ENCODE measurements at places on chromosomes 12 and 14.
A peak's percentile ranks its signal among the peaks of the same experiment; 100 is the strongest.

DNA sequence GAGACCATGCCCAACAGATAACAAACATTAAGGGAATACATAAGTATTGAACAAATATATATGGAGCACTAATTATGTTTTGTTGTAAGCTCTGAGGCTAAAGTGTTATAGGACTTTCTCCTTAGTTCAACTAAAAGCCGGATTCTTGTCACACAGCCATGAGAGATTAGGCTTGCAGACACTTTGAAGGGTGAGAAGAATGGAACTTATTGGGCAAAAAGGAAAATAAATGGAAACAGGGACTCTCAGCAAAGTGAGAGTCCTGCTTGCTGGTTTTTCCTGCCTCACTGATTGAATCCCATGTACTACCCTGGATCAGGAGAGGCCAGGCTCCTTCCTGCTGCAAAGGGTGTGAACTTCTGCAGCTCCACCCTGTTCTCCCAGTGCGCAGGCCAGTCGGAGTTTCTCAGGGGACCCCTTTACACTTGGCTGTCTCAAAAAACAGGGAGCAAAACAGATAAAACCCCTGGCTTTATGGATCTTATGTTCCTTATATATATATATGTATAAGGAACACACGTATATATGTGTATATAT, 77.1 kb upstream of the FUT8 start:
- DNase-seq: no peak

- DNase-seq: no peak
These were observed 29.7 kb downstream of the CLEC1A start for GRCh38 chr12:10069099-10069498.

GRCh38 chr12:100199347-100200149, 1.1 kb upstream of the ACTR6 start:
- peak; percentile 78 for DNase-seq

DNA sequence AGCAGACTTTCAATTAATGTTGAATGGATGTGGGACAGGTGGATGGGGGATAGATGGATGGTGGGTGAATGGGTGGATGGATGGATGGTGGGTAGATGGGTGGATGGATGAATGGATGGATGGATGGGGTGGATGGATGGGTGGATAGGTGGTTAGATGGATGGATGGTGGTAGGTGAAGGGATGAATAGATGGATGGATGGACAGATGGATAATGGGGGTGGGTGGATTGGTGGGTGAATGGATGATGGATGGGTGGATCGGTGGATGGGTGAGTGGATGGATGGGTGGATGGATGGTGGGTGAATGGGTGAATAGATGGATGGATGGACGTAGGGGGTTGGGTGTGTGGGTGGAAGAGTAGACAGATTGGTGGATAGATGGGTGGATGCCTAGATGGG, 14.0 kb upstream of the INF2 start:
- no peak for DNase-seq

DNA sequence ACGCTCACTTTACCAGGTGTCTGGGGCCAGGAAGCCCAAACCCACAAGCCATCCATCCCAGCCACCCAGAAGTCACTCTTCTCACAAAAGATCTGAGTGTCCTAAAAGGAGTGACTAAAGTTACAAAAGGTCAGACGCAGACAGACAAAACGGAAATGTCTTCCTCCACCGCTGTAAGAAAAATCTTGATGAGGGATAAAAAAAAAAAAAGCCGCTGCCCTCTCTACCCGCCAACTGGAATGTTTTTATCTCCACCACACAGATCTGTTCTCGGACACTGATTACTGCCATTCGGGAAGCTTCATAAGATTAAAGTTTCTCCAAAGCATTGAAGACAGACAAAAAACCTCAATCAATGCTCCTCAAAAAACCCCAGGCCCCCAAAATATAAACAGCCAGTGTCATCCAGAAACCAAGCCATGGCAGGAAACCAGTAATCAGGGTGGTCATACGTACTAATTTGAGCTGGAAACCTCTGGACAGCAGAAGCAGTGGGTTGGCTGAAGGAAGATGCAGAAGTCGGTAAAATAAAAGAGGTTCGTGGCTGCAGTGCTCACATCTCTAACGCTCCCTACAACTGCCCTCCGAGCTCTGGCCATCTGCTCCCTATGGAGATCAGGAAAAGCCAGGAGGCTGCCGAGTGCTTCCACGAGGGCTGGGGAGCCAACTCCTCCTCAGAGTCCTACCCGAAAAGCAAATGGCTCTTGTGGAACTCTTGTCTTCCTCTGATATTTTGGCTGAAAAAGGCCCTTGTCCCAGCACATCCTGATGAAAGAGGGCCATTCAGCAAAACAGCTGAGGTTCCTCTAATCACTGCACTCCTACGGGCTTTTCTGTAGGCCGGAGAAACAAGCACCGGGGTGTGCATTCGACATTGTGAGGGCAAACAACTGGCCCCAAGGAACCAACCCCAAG, 30.3 kb downstream of the SSH1 start:
- DNase-seq: no peak

GRCh38 chr14:38261620-38262019, 5.7 kb upstream of the CLEC14A start:
- no peak for DNase-seq

DNA sequence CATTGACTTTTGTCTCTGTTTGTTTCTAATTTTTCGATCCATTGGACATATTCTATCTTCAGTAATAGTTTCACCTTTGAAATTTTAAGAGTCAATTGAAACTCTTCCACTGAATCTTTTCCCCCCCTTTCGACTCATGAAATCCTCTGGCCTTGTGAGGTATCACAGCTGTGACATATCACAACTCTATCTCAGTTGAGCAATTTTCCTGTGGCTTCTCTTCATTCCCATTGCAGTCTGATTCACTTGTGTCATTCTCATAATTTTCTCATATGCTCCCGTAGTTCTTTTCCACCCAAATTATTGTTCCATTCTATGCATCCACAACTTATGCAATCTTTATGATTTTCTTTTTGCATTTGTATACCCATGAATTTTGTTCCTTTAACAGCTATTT, 261.6 kb downstream of the DACT1 start:
- DNase-seq: no peak

DNA sequence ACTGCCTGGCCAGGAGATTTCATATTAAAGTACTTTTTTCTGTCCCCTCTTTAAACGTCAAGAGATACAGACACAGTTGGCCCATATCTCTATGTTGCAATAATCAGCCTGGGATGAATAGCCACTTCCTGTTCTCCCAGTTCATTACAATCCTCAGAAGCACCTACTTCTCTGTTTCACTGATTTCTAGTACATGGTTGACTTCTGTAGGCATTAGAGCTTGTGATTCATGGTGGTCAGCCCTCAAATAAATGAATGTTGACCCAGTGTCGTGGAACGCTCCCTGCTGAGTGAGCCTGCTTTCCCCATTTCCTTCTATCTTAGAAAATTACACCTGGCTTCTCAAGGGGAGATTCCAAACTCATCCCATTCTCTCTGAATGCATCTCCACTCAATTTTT, 416.7 kb downstream of the PDZRN4 start:
- DNase-seq: no peak

GRCh38 chr12:3832738-3833137, 40.5 kb downstream of the PARP11 start:
- no peak for DNase-seq

GRCh38 chr12:21301-22189, 45.0 kb upstream of the IQSEC3 start:
- no peak for DNase-seq

DNA sequence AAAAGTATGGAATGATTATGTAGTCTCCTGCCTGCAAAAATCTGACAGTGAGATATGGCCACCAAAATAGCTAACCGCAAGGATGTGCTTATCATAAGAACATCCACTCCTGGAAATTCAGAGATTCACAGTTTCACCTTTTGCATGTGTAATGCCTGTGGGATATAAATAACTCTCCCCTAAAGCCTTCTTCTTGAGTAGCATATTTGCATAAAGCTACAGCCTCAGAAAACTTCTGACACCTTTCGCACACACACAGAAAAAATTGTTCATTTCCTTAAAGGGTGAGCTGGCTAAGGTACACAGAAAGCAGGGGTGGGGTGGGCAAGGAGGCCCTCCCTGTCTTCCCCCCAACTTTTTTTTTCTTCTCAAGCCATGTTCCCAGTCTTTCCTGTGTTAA, 3.1 kb upstream of the IGF1 start:
- no peak for DNase-seq
